ENCODE measurements at places on chromosomes 1 and 21.

- no peak for DNase-seq
These were observed 205.0 kb upstream of the NFIA start for GRCh38 chr1:60877376-60877775.

DNA sequence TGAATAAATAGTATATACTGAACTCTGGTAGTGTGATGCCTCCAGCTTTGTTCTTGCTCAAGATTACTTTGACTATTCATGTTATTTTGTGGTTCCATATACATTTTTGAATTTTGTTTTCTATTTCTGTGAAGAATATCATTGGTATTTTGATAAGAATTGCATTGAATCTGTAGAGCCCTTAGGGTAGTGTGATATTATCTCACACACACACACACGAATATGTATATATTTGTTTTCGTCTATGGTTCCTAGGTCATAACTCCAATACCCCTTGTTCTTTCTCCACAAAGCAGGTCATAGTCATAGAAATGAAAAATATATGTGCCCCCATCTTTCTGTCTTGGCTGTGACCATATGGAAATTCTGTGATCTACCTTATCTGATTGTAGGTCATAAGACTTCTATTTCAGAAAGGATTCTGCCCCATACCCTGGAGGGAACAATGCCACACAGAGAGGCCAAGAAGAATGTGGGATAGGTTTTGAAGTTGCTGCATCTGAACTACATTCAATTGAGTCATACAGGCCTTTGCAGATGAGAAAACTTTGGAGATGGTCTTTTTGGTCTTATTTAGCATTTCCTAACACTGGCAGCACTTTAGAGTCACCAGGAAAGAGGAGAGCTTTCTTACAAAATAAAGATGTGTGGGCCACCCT lies 32.0 kb upstream of the GBP5 start:
- no peak for DNase-seq

GRCh38 chr1:180151508-180151907 lies 3.2 kb upstream of the QSOX1 start:
- DNase-seq: no peak

GRCh38 chr1:36555041-36555440 lies 72.3 kb upstream of the CSF3R start:
- DNase-seq: no peak

DNA sequence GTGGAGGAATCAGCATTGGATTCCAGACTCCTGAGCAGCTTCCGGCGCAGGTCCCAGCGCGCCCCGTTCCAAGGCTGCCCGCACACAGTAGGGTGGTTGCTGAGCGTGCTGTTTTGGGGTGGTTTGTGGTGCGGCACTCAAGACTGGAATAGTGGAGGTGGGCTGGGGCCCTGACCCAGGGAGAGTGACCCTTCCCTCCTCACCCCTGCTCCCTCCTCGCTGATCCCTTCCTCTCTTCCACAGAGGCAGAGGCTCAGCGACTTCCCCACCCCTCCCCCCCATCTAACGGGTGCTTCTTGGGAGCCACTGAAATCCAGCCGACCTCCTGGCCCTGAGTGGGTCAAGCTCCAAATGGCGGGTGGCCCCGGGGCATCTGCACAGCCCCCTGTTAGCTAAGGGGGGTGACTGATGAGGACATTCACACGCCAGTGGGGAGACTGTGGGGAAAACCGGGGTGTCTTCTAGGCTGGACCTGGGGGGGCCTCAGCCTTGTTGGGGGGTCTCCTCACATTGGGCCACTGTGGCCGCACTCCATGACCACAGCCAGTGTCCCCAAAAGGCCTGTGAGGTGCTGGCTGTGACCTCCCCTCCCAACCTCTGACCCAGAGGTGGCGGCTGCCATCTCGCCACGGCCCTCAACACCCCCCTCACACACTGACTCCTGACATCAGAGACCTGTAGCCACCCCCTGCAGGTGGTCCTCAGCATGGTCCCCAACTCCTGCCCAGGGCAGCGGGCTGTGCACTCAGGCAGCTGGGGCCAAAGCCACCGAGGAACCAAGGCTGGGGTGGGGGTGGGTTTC lies 3.9 kb upstream of the HES4 start:
- DNase-seq: no peak

- DNase-seq: no peak
These were observed 24.2 kb downstream of the PGM1 start for GRCh38 chr1:63617450-63617849.

DNA sequence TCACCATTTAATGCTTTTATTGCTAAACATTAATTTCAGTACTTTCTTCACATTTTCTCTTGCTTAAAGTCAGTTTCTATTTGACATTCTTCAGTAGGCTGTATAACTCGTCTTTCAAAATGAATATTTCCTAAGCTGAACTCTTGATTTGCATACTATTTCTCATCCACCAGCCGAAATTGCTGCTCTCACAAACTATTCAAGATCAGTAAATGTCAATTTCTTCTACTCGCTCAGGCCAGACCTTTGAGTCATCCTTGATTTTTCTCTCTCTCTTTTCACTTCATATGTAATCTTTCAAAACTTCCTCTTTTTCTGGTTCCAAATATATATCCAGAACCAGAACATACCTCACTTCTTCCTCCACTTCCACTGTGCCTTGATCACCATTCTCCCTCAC lies 990.0 kb downstream of the KCNT2 start:
- DNase-seq: no peak

- no peak for DNase-seq
These were observed 2.0 kb upstream of the FAM131C start for GRCh38 chr1:16075337-16076030.

DNA sequence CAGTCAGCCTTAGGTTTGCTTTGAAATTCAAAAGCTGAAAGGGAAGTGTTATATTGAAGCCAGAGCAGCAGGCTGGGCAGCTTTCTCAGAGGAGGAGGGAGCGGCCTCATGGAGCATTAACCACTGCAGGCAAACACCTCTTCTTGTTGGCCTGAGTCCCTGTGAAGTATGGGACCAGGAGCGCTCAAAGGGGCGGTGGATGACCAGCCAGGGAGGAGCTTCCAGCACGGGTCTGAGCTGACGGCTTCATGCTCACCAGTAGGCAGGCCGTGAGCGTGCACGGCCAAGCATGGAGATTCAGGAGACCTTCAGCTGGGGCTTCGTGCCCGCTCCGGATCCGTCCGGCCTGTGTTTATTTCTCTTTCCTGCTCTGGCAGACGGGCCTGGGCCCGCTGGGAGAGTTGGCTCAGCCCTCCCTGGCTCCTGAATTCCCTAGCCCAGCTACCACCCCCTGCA lies 245.2 kb downstream of the TRABD2B start:
- no peak for DNase-seq

DNA sequence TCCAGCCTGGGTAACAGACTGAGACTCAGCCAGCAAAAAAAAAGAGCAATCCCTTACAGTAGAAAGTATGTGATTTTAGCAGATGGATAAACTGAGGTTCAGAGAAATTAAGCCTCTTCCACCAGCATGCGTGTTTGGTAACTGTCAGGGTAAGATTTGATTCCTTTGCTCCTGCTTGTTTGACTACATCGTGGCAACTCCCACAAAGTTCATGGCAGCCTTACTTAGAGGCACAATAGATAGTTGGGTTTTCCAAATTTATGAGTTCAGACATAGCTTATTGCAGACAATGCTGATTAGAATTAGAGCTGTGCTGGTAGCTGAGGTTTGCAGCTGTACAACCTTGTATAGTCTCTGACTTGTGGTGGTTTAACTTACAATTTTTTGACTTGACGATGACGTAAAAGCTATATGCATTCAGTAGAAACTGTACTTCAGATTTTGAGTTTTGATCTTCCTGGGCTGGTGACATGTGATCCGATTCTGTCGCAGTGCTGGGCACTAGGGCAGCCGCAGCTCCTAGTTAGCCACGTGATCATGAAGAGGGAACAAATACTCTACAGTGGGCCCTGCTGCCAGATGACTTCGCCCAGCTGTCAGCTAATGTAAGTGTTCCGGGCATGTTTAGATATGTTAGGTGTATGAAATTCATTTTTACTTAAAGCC lies 167.8 kb downstream of the DHRS3 start:
- DNase-seq: no peak

- no peak for DNase-seq
These were observed 1319.5 kb downstream of the BRINP3 start for GRCh38 chr1:189158155-189158554.

DNA sequence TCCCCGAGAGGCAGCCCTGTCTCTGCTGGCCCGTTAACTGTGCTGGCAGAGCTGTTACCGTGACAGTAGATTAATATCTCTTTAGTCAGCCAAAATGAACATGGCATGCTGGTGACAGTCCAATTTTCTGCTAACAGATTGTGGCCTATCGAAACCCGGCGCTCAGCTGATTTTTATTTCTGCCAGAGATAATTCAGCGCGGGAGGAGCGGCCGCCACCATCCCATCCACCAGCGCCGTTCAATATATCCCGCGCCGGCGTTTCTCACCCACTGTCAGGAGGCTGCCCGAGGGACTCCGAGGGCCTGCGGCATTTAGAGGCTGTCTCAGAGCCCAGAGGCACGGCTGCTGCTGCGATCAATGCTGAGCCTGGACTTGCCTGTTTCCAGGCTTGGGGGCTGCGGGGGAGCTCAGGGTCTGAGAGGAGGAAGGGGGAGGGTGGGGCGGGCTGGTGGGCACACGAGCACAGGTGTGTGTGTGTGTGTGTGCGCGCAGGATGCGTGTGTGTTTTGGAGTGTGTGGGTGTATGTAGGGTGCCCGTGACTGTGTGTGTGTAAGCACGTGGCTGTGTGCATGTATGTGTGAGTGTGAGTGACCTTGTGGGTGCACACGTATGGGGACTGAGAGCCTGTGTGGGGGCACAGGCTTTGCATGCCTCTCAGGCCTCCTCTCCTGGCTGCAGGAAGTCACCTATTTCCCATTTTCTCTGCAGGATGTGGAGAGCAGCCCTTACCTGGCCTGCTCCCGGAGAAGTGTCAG lies 109.7 kb upstream of the ACTRT2 start:
- DNase-seq: no peak

DNA sequence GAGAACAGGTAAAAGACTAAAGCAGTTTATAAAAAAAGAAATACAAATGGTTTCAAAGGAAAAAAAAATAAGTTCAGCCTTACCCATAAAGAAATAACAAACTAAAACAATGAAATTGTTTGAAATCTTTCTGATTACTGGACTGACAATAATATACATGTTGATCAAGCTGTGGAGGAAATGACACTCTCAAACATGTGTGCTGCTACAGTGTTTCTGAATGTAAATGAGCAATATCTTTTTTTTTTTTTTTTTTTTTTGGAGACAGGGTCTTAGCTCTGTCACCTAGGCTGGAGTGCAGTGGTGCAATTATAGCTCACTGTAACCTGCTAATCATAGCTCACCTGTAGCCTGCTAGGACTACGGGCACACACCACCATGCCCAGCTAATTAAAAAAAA lies 6.5 kb downstream of the EPS15 start:
- no peak for DNase-seq

- no peak for DNase-seq
These were observed 292.5 kb downstream of the NCAM2 start for GRCh38 chr21:21290751-21291150.

- no peak for DNase-seq
These were observed 22.4 kb downstream of the CFHR4 start for GRCh38 chr1:196910215-196910614.

GRCh38 chr1:178536329-178536728 lies 23.4 kb downstream of the TEX35 start:
- no peak for DNase-seq

GRCh38 chr1:186864296-186864695 lies 35.5 kb downstream of the PLA2G4A start:
- no peak for DNase-seq

GRCh38 chr1:219476716-219477115 lies 136.2 kb downstream of the ZC3H11B start:
- DNase-seq: no peak

DNA sequence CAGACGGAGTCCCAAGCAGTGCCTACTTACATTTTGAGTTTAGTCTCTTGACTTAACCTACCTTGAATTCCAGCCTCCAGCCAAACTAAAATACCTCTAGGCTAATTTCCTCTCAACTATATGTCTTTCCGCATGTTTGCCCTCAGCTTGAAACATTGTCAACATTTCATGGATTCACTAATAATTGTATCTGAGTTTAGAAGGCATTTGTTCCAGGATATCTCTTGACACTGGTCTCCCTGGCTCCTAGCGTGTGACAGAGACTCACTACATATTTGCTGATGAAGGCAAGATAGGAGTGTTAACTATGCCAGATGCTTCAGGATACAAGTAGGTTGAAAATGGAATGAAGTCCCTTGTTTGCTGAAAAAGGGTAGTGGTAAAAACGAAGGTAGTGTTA lies 136.1 kb downstream of the GREM2 start:
- no peak for DNase-seq
